ENCODE measurements at places on chromosomes 11 and 22. TPM values are rescaled to one million over a fixed set of nuclear protein-coding genes. Genes with fewer than 3 reads are reported as not detected.

DNA sequence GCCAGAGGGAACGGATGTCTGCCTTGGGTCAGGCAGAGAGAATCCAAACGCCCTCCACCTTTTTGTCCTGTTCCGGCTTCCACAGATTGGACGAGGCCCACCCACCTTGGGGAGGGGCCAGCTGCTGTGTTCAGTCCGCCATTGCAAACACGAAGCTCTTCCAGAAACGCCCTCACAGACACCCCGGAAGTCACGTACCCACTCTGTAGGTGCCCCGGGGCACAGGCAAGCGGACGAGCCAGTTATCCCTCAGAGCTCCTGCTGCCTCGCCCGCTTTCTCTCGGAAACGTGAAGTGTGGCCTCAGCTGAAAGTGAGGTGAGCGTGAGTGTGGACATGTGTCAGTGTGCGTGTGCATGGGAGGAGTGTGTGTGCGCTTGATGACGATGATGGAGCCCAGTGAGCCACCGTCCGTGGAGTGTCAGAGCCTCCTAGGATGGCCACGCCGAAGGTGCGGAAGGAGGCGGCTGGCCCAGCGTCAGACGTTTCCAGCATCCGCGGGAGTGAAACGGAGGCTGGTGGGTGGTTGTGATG, 869.2 kb downstream of the TBC1D22A start:
- no peak overlapping the region for H3K27ac ChIP-seq
- H3K27me3 ChIP-seq, result no peaks in the 10 kb centered on the region
- H3K4me3 ChIP-seq, result no peak overlapping the region
- no peak for DNase-seq

DNA sequence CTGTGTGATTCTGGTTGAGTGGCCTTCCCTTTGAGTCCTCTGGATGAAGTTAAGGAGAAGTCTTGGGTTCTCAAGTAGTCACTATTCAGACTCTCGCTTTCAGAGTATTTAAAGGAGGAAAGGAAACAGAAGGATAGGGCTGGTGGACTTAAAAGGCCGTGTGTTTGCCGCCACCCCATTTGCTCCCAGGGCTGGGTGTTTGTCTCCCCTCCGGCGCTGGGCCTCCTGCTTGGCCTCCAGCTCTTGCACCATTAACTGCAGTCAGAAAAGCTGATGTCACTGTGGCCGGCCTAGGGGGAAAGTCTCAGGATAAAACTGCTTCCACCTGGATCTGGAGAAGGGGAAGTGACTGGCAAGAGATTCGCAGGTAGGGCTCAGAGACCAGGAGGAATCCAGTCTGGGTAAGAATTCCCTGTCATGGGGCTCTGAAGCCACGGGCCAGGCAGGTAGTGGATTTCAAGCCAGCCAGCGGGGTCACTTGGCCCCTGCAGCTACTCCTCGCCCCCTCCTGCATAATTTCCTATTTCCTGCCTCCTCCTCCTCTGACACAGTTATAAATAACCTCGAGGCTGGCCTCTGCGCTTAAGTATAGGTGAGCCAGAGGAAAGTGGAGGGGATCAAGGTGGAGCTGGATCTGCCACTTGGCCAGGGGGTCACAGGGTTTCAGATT, 17.1 kb downstream of the TIMP3 start:
- peaks cover 7% of the 10 kb centered on the region for H3K4me1 ChIP-seq
- H3K4me3 ChIP-seq, result no peak overlapping the region
- DNase-seq, result no peak
- no peaks in the 10 kb centered on the region for H3K36me3 ChIP-seq
- H3K27ac ChIP-seq, result no peak overlapping the region

- DNase-seq, result no peak
- no peaks in the 10 kb centered on the region for H3K4me1 ChIP-seq
- H3K36me3 ChIP-seq, result no peaks in the 10 kb centered on the region
- H3K27me3 ChIP-seq, result no peaks in the 10 kb centered on the region
- H3K27ac ChIP-seq, result no peak overlapping the region
Observed at GRCh38 chr11:70128435-70128906, 50.4 kb downstream of the ANO1 start.

GRCh38 chr11:61996933-61997332, 29.5 kb upstream of the FTH1 start:
- DNase-seq, result no peak
- H3K36me3 ChIP-seq, result no peaks in the 10 kb centered on the region
- H3K4me1 ChIP-seq, result peaks cover 15% of the 10 kb centered on the region
- no peak overlapping the region for H3K4me3 ChIP-seq

GRCh38 chr11:78299000-78299710, 110.4 kb downstream of the USP35 start:
- no peaks in the 10 kb centered on the region for H3K4me1 ChIP-seq
- H3K27me3 ChIP-seq, result no peaks in the 10 kb centered on the region
- no peaks in the 10 kb centered on the region for H3K36me3 ChIP-seq

- no peaks in the 10 kb centered on the region for H3K4me1 ChIP-seq
- no peak overlapping the region for H3K4me3 ChIP-seq
- peaks cover 36% of the 10 kb centered on the region for H3K36me3 ChIP-seq
- H3K27ac ChIP-seq, result no peak overlapping the region
Observed at GRCh38 chr11:27495710-27496300, 10.8 kb downstream of the LIN7C start.

- no peaks in the 10 kb centered on the region for H3K36me3 ChIP-seq
- no peak overlapping the region for H3K27ac ChIP-seq
- peaks cover 16% of the 10 kb centered on the region for H3K27me3 ChIP-seq
- H3K4me3 ChIP-seq, result no peak overlapping the region
- H3K4me1 ChIP-seq, result no peaks in the 10 kb centered on the region
Observed at GRCh38 chr11:1706634-1707400, 9.8 kb downstream of the KRTAP5-6 start.

- no peaks in the 10 kb centered on the region for H3K27me3 ChIP-seq
- H3K4me1 ChIP-seq, result peaks cover 11% of the 10 kb centered on the region
- no peak overlapping the region for H3K4me3 ChIP-seq
- no peak for DNase-seq
Observed at GRCh38 chr11:78373689-78374088, 43.9 kb downstream of the GAB2 start.

- no peak overlapping the region for H3K27ac ChIP-seq
- no peak overlapping the region for H3K4me3 ChIP-seq
Observed at GRCh38 chr11:130677486-130678153, 229.2 kb downstream of the ADAMTS15 start.

DNA sequence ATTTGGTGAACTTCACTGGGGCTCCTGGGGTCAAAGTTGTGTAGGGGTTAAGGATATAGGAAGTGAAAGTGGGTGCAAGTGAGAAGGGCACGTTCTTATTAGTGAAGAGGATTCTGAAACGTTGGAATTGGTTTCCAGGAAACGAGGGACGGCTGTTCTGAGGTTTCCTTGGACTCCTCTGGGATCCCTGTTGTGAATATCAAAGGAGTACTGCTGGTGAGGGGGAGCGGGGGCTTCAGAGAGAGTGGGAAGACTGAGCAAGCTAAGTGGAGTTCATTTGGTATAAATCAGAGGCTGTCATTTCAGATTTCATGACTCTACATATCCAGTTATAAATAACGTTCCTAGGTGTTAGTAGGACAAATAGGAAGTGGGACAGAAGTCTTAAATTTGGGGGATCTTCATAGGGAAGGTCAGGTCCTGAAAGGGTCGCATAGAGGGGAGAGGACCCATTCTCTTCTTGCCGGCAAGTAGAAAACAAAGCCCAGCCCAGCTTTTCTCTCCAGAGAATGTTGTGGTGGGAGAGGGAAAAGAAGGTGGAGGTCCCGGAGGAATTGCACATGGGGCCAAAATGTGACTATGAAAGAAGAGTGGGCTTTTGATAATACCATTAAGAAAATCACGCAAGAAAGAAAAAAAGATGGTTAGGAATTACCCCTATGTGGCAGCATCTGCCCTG, 1.1 kb upstream of the NELL1 start:
- peaks cover 65% of the 10 kb centered on the region for H3K27me3 ChIP-seq
- H3K27ac ChIP-seq, result no peak overlapping the region
- H3K36me3 ChIP-seq, result no peaks in the 10 kb centered on the region

DNA sequence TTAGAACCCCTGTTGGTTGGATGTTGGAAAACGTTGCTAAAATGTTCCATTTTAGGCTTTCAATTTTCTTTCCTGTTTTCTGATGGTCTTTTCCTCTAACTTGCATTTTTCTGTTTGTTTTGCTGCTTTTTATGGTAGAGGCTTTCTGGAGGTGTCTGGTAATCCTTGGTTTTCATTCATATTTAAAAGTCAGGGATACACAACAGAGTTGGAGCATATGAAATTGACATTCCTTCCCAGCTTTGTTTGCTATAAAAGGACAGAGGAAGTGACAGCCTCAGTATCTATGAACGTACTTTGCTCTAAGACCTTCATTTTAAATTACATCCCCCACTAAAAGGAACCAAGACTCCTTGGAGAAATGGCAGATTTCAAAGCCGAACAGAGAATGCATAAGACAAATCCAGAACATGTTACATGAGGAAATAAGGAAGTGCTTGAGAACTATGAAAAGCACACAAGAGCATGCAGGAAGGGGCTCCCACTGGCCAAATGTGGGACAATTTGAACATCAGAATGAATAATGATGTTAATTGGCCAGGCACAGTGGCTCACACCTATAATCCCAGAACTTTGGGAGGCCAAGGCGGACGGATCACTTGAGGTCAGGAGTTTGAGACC, 56.7 kb downstream of the PPP6R3 start:
- peaks cover 23% of the 10 kb centered on the region for H3K36me3 ChIP-seq
- H3K27me3 ChIP-seq, result no peaks in the 10 kb centered on the region
- H3K27ac ChIP-seq, result no peak overlapping the region
- DNase-seq, result no peak
- peaks cover 24% of the 10 kb centered on the region for H3K4me1 ChIP-seq

Gene KRTAP5-2
- polyA plus RNA-seq, result 0.42 TPM

Gene TNNT3
- 11.9 TPM for polyA plus RNA-seq

Gene DUSP18
- polyA plus RNA-seq, result 11.3 TPM

Gene NEFH
- polyA plus RNA-seq, result 5.6 TPM
